ENCODE measurements at places on chromosomes 6 and 20.

DNA sequence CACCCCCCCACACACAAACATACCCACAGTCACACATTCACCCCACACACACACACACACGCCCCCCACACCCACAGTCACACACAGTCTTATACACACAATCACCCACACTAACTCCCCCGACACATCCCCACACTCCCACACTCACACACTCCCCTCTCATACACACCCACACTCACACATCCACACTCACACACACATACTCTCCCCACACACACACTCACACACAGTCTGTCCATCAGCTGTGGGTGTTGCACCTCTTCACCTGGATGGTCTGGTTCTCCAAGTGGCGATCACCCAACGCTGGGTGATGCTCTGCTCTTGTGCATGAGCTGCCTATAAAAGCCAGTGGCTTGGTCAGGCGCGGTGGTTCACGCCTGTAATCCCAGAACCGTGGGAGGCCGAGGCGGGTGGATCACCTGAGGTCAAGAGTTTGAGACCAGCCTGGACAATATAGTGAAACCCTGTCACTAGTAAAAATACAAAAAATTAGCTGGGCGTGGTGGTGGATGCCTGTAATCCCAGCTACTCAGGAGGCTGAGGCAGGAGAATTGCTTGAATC, 158.9 kb downstream of the SMOC2 start:
- no peak for DNase-seq

- no peak for DNase-seq
These were observed 137.7 kb upstream of the HEY2 start for GRCh38 chr6:125611573-125612344.

GRCh38 chr6:101088594-101088993, 207.5 kb upstream of the ASCC3 start:
- no peak for DNase-seq

- DNase-seq, result no peak
These were observed 30.8 kb upstream of the FILIP1 start for GRCh38 chr6:75524322-75524972.

- DNase-seq, result peak; percentile 23
These were observed 539 bp downstream of the CDYL start for GRCh38 chr6:4776493-4777393.

Data from CD4-positive, alpha-beta T cell treated with Interleukin-12 subunit alpha and Interleukin-12 subunit beta, for 1 hour (primary cell).